ENCODE measurements at places on chromosomes 6 and 20.

DNA sequence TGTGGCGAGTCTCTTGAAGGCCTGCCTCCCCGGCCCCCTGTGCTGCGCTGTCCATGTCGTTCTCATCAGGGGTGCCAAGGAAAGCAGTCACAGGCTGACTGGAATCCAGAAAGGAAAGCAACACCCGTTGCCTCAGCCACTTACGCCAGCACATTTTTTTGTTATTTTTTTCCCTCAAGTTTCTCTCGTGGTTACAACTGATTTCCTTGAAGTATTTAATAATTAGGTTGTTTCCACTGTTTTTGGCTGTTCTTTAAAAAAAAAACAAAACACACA, 17.9 kb upstream of the SLC22A1 start:
- no peaks in the 10 kb centered on the region for H3K4me1 ChIP-seq
- no peak overlapping the region for H3K27ac ChIP-seq
- no peaks in the 10 kb centered on the region for H3K27me3 ChIP-seq
- no peak for DNase-seq
- peaks cover 46% of the 10 kb centered on the region for H3K36me3 ChIP-seq
- H3K4me3 ChIP-seq: no peak overlapping the region

GRCh38 chr6:15802466-15802865, 139.6 kb upstream of the DTNBP1 start:
- DNase-seq: no peak
- H3K36me3 ChIP-seq: no peaks in the 10 kb centered on the region
- H3K27me3 ChIP-seq: no peaks in the 10 kb centered on the region
- no peak overlapping the region for H3K27ac ChIP-seq
- no peaks in the 10 kb centered on the region for H3K4me1 ChIP-seq

DNA sequence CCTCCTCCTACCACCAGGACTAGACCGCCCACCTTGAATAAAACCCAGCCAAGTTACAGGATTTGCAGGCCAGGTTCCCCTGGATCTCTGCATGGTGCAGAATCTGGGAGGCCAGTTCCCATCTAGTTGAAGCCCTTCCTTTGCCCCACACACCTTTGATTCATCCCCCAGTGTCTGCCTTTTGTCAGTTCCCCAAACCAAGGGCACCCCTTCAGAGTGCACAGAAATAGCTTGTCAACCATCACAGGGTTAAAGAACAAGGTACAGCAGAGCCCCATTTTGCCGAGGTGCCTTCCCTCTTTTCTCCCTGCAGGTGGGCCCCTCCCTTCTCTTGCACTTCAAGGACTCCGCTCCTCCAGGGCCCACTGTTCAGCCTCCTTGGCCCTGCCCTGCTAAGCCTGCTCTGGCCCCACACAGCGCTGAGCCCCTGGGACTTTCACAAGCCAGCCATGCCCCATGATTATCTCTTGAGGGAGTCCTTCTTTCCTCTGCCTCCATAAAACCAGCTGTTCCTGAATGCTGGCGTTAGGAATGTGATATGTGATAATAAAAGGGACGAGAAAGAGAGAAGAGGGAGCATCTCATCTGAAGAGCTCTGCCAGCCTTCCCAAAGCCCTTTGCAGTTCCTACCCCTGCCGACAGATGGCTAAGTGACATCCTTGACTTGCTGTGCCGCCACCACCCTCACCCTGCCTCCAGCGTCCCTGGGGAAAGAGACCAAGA, 280.3 kb downstream of the CDC5L start:
- peak; percentile 16 for DNase-seq
- no peaks in the 10 kb centered on the region for H3K36me3 ChIP-seq
- no peak overlapping the region for H3K27ac ChIP-seq
- H3K4me3 ChIP-seq: no peak overlapping the region
- peaks cover under 1% of the 10 kb centered on the region for H3K27me3 ChIP-seq

DNA sequence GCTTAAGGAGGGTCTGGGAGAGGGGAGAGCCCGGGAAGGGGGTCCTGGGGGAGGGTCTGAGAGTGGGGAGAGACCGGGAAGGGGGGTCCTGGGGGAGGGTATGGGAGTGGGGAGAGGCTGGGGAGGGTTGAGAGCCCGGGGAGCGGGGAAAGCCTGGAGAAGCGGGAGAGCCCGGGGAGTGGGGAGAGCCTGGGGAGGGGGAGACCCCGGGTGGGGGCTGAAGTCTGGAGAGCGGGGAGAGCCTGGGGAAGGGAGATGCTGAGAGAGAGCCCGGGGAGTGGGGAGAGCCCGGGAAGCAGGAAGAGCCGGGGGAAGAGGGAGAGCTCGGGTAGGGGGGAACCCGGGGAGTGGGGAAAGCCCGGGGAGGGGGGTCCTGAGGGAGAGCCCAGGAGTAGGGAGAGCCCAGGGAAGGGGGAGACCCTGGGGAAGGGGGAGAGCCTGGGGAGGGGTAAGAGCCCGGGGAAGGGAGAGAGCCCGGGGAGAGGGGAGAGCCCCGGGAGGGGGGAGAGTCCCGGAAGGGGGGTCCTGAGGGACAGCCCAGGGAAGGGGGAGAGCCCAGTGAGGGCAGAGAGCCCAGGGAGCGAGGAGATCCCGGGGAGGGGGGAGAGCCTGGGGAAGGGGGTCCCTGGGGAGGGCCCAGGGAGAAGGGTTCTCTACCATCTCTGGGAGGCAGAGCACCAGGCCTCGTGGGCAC, 148.5 kb downstream of the SYNDIG1 start:
- H3K27ac ChIP-seq: no peak overlapping the region
- H3K36me3 ChIP-seq: no peaks in the 10 kb centered on the region
- H3K4me3 ChIP-seq: no peak overlapping the region
- no peaks in the 10 kb centered on the region for H3K4me1 ChIP-seq

DNA sequence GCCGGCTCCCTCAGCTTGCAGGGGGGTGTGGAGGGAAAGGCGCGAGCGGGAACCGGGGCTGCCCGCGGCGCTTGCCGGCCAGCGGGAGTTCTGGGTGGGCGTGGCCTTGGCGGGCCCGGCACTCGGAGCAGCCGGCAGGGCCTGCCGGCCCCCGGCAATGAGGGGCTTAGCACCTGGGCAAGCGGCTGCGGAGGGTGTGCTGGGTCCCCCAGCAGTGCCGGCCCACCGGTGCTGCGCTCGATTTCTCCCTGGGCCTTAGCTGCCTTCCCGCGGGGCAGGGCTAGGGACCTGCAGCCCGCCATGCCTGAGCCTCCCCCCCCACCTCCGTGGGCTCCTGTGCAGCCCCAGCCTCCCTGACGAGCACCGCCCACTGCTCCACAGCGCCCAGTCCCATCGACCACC, 514.5 kb upstream of the GJE1 start:
- H3K36me3 ChIP-seq: no peaks in the 10 kb centered on the region
- H3K27me3 ChIP-seq: no peaks in the 10 kb centered on the region
- no peak for DNase-seq
- H3K4me1 ChIP-seq: no peaks in the 10 kb centered on the region
- H3K27ac ChIP-seq: no peak overlapping the region
- H3K4me3 ChIP-seq: no peak overlapping the region

- no peaks in the 10 kb centered on the region for H3K4me1 ChIP-seq
- H3K27ac ChIP-seq: no peak overlapping the region
These were observed 1195.4 kb upstream of the EYS start for GRCh38 chr6:66902457-66902856.

DNA sequence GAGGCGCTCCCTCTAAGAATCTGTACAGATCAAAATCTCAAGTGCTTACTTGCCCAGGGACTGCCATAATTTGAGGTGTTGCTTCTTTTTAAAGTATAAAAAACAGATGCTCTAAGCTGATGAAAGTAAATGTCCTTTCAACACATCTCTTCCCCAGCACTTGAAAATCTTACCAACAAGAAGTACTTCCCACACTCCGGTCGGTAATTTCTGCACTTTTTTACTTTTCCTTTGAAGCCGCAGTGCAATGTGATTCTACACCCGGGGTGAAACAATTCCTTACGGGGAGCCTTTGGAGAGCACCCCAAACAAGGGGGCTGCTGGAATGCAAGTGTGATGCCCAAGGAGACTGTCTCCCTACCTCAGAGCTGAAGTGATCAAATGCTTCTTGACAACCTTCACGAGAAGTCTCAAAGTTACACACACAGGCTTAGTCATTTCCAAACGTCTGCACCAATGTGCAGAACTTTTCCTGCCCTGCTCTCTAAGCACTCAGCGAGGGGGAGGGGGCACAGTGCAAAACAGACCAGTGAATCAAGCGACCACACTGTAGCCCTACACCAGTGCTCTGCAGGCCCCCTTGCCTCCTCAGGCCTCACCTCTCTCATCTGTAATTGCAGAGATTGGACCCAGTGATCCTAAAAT, 56.7 kb downstream of the ATXN1 start:
- H3K4me3 ChIP-seq: peak overlapping the region; percentile 42
- no peaks in the 10 kb centered on the region for H3K36me3 ChIP-seq
- no peaks in the 10 kb centered on the region for H3K27me3 ChIP-seq
- H3K27ac ChIP-seq: no peak overlapping the region

GRCh38 chr6:121033091-121033490, 301.2 kb downstream of the TBC1D32 start:
- H3K4me3 ChIP-seq: no peak overlapping the region
- DNase-seq: no peak
- no peaks in the 10 kb centered on the region for H3K27me3 ChIP-seq
- no peak overlapping the region for H3K27ac ChIP-seq
- no peaks in the 10 kb centered on the region for H3K4me1 ChIP-seq

DNA sequence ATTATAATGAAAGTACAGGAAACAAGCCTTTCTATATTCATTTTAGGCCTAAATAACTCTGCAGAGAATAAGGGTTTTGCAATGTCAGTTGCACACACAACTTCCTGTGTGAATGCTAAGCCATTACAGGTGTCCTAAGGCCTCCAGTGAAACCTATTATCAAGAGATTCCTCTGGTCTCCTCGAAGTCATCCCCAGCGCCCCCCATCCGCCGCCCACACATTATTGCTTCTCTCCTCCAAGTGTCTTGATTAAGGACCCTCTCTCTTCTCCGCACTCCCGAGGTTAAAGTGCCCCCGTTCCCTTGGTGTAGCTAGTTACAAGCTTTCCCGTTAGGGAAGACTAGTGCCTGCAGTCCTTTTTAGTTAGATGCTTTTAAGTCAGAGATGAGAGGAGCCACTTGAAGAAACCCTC, 1.3 kb downstream of the HIVEP2 start:
- peak overlapping the region; percentile 100 for H3K27ac ChIP-seq
- peak; percentile 48 for DNase-seq
- no peaks in the 10 kb centered on the region for H3K27me3 ChIP-seq

DNA sequence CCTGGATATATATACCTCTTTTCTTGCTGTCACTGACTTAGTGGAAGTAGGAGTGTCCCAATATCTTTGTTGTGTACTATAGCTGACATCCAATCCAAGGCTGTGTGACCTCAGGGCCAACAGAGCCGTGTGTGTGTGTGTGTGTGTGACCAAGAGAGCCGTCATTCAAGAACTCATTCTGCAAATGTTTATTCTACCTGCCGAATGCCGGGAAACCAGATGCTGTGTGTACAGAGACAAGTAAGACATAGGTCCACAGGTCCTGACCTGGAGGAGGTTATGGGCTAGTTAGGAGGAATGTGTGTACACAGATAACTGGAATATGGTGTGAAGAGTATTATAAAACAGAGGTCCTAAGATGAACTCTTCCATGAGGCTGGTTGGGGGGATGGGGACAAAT, 190.0 kb downstream of the DHX35 start:
- H3K4me3 ChIP-seq: no peak overlapping the region
- H3K4me1 ChIP-seq: no peaks in the 10 kb centered on the region
- H3K27me3 ChIP-seq: peaks cover 16% of the 10 kb centered on the region
- H3K36me3 ChIP-seq: no peaks in the 10 kb centered on the region
- H3K27ac ChIP-seq: no peak overlapping the region

GRCh38 chr6:26258212-26258977, 106.6 kb upstream of the BTN3A2 start:
- H3K27me3 ChIP-seq: no peaks in the 10 kb centered on the region
- H3K4me3 ChIP-seq: no peak overlapping the region
- no peaks in the 10 kb centered on the region for H3K36me3 ChIP-seq
- H3K4me1 ChIP-seq: peaks cover 3% of the 10 kb centered on the region
- no peak for DNase-seq
- H3K27ac ChIP-seq: no peak overlapping the region

All from CD4-positive, alpha-beta T cell (primary cell).